ENCODE measurements at places on chromosomes 1 and 21.

DNA sequence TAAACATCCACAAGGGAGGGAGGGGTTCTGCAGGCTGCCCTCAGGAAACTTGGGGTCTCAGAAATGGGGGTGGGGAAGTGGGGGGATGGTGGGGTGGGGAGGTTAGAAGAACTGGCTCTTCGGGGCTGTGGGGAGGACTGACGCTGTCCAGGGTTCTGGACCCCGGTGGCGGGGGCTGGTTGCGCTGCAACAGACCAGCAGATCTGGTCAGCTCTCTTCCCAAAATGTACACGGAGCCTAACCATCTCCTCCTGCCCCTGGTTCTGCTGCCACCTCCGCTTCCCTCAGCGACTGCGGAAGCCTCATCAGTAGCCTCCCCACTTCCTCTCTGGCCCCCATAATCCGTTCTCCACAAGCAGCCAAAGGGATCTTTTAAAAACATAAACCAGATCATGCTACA, 29.3 kb upstream of the C1QA start:
- ATAC-seq = no peak

DNA sequence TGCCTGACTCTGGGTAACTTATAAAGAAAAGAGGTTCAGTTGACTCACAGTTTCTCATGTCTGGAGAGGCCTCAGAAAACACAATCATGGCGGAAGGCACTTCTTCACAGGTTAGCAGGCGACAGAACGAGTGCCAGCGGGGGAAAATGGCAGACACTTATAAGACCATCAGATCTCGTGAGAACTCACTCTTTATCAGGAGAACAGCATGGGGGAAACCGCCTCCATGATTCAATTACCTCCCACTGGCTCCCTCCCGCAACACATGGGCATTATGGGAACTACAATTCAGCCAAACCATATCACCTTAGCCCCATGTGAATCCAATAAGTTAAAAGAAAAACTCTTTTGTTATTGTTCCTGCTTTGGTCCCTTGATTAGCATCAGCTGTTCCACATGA, 725.2 kb downstream of the LRRIQ3 start:
- no peak for ATAC-seq

- no peak for ATAC-seq
Measured at GRCh38 chr1:229870381-229870780, 196.7 kb upstream of the GALNT2 start.

GRCh38 chr1:25544243-25544764, 898 bp downstream of the LDLRAP1 start:
- ATAC-seq = peak; percentile 3

- ATAC-seq = no peak
Measured at GRCh38 chr1:38053416-38054091, 7.0 kb upstream of the POU3F1 start.

- no peak for ATAC-seq
Measured at GRCh38 chr1:40151457-40152079, 9.6 kb upstream of the RLF start.

DNA sequence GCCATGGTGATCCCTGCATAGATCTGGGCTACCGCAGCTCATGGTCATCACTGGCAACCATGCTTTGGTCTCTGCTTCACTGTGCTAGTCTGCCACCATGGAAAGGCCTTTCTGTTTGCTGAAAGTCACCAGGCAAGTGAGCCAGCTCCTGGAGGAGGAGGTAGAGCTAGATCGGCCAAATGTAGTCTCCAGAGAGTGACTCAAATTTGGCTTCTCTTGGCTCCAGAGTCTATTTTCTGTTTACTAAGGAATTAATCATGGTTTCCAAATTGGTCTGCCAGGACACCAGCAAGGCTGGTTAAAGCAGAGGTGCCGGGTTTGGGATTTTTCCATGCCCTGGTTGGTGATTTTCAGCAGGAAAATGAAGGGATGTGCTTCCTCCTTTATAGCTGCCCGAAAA, 52.7 kb upstream of the IVNS1ABP start:
- ATAC-seq = peak; percentile 56

GRCh38 chr1:8039071-8039470, 13.0 kb upstream of the ERRFI1 start:
- ATAC-seq = no peak

GRCh38 chr1:14897547-14897946, 256.0 kb upstream of the TMEM51 start:
- ATAC-seq = no peak

GRCh38 chr1:157199421-157199755, 61.2 kb upstream of the ETV3 start:
- peak; percentile 46 for ATAC-seq

GRCh38 chr1:82446955-82447354, 646.2 kb downstream of the ADGRL2 start:
- no peak for ATAC-seq

- no peak for ATAC-seq
Measured at GRCh38 chr1:48233666-48234485, 11.4 kb downstream of the SLC5A9 start.

GRCh38 chr1:180811886-180812285, 100.8 kb upstream of the KIAA1614 start:
- no peak for ATAC-seq

- no peak for ATAC-seq
Measured at GRCh38 chr1:221188458-221188857, 309.2 kb downstream of the HLX start.

GRCh38 chr1:162360874-162361260, 15.8 kb downstream of the SPATA46 start:
- ATAC-seq = no peak

- no peak for ATAC-seq
Measured at GRCh38 chr1:9150582-9151327, 21.9 kb upstream of the GPR157 start.

DNA sequence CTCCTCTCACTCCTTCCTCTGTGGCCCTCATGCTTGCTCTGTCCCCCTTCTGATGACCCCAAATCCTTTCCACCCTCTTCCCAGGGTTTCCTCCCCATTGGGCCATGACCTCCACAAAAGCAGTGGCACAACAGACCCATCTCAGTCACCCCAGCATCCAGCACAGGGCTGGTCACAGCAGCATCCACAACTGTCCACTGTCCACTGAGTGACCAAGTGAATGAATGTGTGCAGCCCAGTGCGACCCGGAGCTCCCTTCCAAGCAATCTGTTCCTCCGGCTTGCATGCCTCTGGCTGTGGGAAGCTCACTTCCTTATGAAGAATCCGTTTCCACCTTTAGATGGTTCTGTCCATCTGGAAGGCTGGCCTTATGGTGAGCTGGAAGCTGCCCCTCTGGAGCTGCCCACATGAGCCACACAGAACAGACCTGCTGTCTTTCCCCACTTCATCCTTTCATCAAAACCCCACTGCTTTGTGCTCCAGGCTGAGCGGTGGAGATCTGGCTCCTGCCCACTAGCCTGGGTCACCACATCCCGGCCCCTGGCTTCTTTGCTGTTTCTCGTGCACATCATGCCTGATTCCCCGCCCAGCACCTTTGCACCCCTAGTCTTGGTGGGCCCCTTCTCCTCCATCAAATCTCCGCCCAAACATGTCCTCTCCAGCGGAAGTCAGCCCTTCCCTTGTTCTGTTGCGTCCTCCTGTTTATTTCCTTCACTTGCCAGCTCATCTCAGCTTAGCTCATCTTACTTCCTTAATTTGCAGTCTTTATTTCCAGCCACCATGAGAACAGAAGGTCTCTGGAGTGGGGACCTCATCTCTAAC, 56.4 kb downstream of the EDN2 start:
- ATAC-seq = no peak

DNA sequence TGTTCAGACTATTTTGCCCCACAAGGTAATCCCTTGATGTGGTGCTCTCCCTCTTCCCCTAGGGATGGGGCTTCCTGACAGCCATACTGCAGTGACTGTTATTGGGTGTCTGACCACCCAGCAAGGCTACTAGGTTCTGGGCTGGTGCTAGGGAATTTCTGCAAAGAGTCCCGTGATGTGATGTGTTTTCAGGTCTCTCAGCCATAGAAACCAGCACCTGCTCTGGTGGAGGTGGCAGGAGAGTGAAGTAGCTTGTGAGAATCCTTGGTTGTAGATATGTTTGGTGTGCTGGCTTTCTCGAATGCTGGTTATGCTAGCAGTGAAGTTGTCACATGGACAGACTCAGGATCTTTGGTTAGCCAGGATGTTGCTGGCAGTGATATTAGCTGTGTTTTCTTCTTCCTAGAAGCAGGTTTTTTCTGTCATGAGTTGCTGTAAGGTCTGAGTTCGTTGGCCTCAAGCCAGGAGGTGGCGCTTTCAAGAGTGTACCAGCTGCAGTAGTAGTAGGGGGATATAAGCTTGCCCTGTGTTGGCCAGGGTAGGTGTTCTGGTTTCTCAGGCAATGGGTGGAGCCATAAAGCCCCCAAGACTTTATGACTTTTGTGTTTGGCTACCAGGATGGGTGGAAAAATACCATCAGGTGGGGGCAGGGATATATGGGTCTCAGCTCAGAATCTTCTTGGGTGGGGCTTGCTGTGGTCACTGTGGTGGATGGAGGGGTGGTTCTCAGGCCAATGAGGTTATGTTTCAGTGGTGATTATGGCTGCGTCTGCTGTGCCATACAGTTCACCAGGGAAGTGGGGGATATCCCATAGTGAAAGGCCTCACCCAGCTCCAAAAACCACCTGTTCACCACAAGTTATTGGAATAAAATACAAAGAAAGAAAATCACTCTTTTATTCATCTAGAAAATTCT, 1112.3 kb downstream of the KCNT2 start:
- ATAC-seq = no peak

- peak; percentile 77 for ATAC-seq
Measured at GRCh38 chr1:62356257-62356835, 37.1 kb upstream of the KANK4 start.

GRCh38 chr1:43465505-43466067, 11.9 kb upstream of the HYI start:
- no peak for ATAC-seq

GRCh38 chr1:151435174-151435573, 24.1 kb downstream of the POGZ start:
- no peak for ATAC-seq

DNA sequence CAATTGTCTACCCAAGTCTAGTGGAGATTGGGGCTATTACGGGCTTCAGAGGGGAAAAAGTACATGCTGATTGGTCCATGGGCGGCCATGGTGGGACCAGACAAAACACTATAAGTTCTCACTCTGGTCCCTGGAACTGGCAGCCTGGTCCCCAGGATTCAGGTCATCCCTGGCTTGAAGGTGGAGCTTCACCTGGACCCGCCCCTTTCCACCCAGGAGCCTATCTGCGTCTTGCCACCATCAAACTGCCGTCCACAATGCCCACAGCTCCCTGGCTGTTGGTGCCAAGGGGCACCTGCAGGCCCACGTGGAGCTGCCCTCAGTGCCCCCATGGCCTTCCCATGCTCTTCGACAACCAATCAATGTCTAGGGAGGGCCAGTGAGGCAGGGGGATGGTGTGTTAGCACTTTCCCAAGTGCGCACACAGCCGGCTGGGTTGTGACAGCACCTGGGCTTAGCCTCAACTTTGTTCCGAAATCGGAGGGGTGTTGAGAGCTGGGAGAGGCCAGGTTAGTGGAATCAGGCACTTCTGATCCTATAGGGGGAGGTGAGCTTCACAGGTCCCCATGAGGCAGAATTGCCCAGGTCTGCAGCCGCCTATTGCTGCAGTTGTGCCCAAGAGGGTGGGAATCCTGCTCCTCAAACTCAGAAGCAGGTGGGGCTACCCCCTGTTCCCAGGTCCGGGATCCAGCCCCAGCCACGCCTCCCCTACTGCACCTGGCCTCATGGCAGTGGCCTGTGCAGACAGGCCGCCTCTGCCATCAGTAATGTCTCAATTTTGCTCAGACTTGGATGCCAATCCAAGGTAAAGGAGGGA, 1369.4 kb upstream of the PRMT6 start:
- ATAC-seq = no peak

DNA sequence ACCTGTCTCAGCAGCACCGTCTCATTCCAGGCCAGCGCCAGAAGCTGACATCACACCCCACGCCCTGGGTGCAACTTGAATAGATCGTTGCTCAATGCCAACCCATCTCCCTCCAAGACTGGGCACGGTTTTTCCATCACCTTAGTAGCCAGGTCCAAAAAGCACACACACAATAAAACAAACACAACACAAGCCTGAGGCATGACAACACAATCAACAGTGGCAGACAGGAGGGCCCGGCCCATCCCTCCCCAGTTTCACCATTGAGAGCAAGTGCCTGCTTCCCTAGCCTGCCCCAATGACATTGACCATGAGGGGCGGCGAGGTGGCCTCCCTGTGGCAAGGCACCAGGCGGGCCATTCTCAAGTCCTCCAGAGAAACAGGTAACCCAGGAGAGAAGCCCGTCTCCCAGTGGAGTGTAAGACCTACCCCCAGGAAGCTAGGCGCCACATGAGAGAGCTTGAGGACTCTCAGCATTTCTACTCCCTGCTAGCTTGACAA, 2.7 kb downstream of the IFFO2 start:
- ATAC-seq = peak; percentile 58

GRCh38 chr21:43286196-43286595, 117.4 kb downstream of the CRYAA start:
- ATAC-seq = no peak

GRCh38 chr1:55244476-55245099, 29.4 kb upstream of the USP24 start:
- ATAC-seq = no peak

DNA sequence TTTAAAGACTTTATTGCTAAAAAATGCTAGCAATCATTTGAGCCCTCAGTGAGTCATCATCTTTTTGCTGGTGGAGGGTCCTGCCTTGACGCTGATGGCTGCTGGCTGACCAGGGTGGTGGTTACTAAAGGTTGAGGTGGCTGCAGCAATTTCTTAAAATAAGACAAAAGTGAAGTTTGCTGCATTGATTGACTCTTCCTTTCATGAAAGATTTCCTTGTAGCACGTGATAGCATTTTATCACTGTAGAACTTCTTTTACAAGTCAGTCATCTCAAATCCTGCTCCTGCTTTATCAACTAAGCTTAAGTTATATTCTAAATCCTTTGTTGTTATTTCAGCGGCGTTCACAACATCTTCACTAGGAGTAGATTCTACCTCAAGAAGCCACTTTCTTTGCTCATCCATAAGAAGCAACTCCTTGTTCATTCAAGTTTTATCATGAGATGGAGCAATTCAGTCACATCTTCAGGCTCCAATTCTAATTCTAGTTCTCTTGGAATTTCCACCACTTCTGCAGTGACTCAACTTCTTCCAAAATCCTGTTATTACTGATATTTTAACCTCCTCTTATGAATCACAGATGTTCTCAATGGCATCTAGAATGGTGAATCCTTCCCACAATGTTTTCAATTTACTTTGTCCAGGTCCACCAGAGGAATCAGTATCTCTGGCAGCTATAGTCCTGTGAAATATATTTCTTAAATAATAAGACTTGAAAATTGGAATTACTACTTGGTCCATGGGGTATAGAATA, 17.6 kb upstream of the RGS1 start:
- no peak for ATAC-seq

GRCh38 chr1:176880955-176881595, 283.4 kb downstream of the ASTN1 start:
- peak; percentile 50 for ATAC-seq

DNA sequence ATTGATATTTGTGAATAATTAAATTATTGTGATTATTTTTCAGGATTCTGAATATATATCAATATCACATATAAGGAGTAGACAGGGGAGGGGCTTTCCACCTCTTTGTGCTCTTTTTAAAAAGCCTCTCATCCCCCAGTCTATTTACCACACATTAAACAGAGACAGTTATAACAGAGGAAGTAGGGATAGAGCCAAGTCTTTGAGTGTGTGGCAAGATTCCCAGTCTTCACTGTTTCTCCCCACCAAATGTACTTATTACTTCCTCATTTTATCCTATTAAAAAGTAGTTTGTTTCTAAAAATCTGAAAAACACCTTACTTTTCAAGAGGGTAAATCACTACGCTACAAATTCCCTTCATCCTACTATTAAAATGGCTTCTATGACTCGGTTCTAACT, 46.7 kb downstream of the EPS15 start:
- ATAC-seq = no peak

Data from esophagus mucosa (tissue), 1 donor.